ENCODE measurements at places on chromosomes 12 and 14. TPM values are rescaled to one million over a fixed set of nuclear protein-coding genes. Genes with fewer than 3 reads are reported as not detected.

The GPR137C gene
- 0.93 TPM for polyA plus RNA-seq

The TBX3 gene
- polyA plus RNA-seq, result 6.9 TPM

The KRT76 gene
- not detected for polyA plus RNA-seq

The DTD2 gene
- 5.6 TPM for polyA plus RNA-seq

The WIF1 gene
- polyA plus RNA-seq, result not detected

The GATC gene
- polyA plus RNA-seq, result 7.0 TPM

The VAMP1 gene
- polyA plus RNA-seq, result 17.9 TPM

The FGD6 gene
- polyA plus RNA-seq, result 1.7 TPM

The CD69 gene
- polyA plus RNA-seq, result 71.6 TPM

The TMPRSS12 gene
- polyA plus RNA-seq, result not detected

The EPYC gene
- polyA plus RNA-seq, result not detected

The PAH gene
- not detected for polyA plus RNA-seq
